ENCODE measurements at places on chromosomes 5 and 9.

GRCh38 chr9:81032831-81033230 lies 656.5 kb downstream of the TLE1 start:
- DNase-seq = no peak

- DNase-seq = no peak
Measured at GRCh38 chr9:123696476-123696875, 233.4 kb downstream of the DENND1A start.

DNA sequence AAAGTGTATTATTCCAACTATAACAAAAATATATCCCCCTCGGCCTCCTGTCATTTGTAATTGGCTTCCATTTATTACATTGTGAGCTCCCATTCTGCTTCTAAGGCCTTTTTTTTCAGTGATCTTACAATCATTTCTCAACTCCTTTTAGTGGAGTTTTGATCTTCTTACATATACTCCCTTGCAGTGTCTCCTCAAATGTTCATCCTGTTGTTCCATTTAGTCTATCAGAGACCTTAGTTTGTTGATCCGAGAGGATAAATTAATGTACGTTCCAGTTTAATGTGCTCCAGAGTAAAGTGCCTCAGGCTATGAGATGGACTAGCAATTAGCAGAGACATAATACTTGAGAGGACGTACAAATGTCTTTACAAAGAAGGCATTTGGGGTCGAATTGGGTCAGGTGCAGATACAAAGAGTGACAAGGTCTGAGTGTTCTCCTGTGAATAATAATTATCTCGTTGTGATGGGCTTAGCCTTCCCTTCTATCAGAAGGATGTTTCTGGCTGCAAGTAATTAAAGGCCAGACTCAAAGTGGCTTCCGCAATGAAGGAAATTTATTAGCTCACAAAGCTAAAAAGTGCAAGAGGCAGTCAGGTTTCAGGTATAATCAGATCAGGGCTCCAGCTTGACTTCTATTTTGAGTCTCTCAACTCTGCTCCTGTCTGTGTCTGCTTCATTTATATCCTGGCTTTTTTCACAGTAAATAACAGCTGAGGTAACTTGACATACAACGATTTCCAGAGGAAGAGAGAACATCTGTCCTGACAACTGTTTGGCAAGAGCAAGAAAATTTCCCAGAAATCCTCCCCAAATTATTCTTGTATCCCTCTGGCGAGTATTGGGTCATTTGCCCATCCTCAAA lies 30.1 kb downstream of the ARRDC3 start:
- no peak for DNase-seq

GRCh38 chr9:125679597-125680189 lies 27.3 kb downstream of the MAPKAP1 start:
- no peak for DNase-seq

DNA sequence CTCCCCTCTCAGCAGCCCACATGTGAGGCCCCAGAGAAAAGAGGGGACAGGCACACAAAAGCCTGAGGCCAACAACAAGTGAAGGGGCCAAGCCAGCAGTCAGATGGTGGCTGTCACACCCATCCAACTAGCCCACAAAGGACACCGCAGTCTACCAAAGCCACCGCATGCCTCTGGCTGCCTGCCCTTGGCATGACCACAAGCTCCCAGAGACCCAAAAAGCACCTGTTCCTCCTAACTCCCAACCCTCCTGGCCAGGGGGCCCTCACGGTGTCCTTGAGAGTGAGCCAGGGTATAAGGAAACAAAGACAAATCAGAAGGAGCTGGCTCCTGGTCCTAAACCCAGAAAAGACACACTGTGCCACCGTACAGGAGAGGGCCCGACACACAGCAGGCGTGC lies 77.8 kb upstream of the LRRTM2 start:
- no peak for DNase-seq

DNA sequence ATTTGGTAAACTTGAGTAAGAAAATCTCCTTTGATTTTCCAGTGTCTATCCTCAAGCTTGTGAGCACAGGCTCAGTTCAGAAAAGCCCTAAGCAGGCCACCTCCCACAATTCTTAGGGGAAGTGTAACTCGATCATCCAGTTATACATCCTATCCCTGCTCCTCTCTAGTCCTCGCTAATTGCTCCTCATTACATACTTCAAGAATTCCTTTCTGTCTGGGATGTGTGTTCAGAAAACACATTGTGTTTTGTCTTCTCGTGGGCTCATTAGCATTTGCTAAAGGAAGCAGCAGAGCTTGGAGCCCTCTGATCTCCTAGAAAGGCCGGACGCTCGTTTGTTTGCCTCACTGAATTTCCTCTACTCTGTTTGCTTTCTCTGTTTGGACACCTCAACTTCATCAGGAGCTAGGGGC lies 268.2 kb upstream of the RFX3 start:
- DNase-seq = no peak

DNA sequence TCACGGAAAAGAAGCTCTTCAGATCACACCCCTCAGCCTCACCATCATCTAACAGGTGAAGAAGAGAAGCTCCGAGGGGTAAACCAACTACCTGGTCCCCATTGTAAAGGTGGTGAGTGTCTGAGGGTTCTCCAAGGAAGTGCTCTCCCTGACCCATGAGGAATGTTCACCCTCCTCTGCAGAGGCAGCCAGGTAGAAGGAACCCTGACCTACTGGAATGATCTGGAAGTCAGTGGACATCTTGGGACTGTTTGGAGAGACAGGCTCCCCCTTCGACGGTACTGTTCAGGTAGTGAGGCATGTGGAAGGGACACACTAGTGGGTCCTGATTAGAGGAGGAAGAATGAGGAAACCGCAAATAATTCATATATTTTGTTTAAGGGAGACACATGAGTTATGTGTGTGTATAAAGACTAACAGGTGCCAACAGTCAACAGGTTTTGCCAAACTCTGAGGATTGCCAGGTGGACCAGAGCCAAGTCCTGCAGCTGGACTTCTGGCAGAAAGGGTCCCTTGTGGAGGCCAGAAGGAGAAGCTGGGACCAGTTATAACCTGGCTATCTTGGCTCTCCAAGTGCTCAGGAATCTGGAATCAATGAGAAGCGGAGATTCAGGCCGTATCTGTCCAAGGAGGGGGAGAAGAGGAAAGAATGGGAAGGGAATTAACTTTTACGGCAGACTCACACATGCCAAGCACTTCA lies 3.0 kb upstream of the ZBTB34 start:
- DNase-seq = no peak

DNA sequence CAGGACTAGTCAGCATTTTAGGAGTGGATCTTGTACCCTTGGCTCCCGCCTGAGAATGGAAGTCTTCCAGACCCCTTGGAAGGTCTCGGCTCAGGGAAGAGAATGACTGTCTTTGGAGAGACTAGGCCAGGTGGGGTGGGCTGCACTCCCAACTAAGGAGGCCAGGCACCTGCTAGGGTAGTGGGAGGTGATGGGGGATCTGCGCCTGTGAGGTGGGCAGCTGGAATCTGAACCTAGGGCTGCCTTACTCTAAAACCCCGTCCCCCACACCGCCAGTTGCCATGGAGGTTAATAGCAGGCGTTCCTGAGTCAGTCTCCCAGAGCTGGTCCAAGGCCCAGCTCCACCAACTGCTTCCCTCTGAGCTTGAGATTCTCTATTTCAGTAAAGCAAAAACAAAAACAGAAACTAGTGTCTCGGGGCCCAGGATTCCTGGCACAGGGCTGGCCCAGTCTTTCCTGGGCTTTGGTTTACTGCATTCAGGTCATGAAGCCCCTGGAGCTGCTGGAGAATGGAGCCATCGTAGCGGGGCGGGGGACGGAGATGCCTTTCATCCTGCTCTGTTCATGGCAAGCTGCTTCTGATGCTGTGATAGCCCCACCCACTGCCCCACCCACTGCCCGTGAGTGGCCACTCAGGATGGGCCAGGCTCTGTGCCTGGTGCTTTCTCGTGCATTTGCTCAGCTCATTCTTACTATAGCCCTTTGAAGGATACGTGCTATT lies 57.5 kb downstream of the DAB2IP start:
- no peak for DNase-seq

GRCh38 chr9:2821855-2822254 lies 22.0 kb downstream of the PUM3 start:
- no peak for DNase-seq

DNA sequence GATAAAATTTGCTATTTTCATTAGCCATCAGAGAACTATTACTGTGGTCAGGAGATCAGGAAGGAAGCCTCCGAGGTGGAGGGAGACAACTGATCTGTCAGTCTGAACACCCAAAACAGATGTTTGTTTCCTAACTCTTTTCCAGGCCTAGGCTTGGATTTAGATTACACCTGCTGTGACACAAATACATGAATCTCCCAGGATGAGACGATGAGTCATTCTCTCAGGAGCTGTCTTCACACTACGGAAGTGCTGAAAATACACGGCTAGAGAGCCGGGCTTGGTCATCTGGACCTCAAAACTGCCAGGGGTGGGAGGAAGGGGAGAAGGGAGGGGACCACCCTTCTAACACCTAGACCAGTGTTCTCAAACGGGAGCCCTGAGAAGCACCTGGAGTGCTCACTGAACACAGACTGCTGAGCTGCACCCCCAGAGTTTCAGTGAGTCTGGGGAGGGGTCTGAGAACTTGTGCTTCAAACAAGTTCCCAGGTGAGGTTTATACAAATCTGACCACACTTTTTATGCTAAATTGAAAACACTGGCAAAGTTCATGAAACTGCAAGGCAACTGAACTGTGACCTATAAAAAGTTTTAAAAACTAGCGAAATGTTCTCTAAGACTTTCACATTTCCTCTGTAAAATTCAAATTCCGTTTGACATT lies 80.3 kb upstream of the EQTN start:
- DNase-seq = no peak

GRCh38 chr5:168886157-168886556 lies 307.0 kb upstream of the PANK3 start:
- no peak for DNase-seq

GRCh38 chr5:96601715-96602244 lies 60.4 kb upstream of the CAST start:
- peak; percentile 24 for DNase-seq

- no peak for DNase-seq
Measured at GRCh38 chr9:21668516-21668915, 133.9 kb upstream of the MTAP start.

DNA sequence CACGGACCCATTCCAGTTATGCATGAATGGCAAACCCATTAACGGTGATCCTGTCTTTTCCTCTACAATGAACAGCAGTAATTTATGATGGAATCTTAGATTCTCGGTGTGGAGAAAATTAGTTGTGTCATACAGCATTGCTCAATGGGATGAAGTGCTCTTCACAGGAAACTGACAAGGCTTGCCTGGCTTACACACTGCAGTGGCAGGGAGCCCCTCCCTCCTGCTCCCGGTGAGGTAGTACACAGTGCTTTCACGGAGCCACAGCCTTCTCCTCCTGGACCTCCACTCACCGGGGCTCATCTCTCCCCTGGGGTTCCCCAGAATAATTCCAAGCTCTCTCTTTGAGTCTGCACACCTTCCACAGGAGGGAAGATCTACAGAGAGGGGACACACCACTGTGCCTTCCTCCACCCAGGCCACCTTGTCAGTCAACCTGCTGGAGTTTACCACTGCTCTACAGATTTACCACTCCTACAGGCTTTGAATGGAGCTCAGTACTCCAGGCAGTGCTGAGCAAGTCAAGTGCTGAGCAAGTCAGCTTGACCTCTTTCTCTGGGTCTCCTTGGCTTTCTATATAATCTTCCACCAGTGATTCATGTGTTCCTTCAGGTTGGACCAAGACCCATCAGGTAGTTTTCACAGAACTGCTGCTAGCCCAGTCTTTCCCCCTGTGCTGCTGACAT lies 59.1 kb upstream of the TBC1D2 start:
- DNase-seq = no peak

Data from stimulated activated CD8-positive, alpha-beta memory T cell treated with anti-CD3 and anti-CD28 coated beads, Interleukin-7, amount 100 ng/mL, for 1 hour (primary cell).